Amygdala (tissue), 56 donors: ENCODE measurements at places on chromosomes 2 and 18.
A peak's percentile ranks its signal among the peaks of the same experiment; 100 is the strongest.

GRCh38 chr2:128276878-128277675 is 41.6 kb downstream of the HS6ST1 start:
- DNase-seq, result no peak

DNA sequence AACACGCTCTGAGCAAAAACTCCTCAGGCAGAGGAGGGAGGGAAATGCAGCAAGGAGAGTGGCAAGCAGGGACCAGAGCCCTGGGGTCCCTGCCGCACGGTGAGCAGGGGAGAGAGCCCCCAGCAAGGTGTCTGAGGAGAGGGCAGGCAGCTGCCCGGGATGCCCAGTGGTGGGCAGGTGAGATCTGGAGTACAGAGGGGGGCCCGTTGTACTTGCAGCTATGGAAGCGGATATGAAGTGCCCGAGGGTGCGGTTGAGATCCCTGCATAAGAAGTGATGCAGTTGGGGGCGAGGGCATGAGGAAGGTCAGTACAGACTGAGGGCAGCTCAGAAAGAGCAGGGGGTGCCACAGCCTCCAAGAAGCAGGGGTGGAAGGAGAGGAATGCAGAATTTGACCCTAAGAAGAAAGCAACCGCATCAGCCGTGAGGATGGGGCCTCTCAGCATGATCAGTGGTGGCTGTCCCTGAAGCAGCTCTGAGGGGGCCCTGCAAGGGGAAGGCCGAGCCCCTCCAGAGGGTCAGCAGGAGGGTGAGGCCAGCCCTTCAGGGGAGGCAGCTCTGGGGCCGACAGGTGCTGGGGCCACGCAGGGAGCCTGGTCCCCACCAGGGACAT is 29.4 kb downstream of the MTERF4 start:
- no peak for DNase-seq

DNA sequence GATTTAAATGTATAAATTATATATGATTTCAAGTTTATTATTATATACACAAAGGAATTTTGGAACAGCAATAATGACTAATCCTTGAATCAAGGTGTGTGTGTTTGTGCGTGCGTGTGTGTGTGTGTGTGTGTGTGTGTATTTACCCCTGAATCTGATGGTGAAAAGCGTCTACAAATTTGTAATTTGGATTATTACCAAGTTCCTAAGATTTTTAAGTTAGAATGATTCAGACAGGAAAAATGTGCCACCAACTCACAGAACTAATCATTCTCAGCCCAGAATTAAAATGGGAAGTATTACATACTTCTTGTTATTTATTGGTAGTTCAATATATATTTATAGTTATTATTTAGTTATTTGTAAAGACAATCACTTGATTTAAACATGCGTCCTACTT is 12.3 kb downstream of the CALCRL start:
- DNase-seq, result no peak

DNA sequence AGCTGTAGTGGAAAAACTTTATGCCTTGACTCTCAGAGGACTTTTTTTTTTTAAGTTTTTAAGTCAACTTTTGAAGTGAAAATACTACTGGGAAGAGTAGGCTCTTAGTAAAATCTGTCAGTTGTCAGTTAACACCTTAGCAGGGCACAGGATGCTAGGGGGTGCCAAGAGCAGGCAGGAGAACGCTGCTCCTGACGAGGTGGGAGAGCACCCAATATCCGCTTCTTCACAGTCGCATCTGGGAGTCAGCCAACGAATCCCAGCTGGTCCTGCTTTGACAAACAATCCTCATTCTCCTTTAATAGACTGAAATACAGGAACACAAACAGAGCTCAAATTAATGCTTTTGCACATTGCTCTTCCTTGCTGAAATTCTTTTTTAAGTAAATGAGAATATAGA is 709.5 kb upstream of the ACVR2A start:
- no peak for DNase-seq

- DNase-seq, result no peak
Observed at GRCh38 chr2:10316860-10317259, 14.2 kb downstream of the HPCAL1 start.

- no peak for DNase-seq
Observed at GRCh38 chr18:70636991-70637390, 348.1 kb downstream of the SOCS6 start.

- no peak for DNase-seq
Observed at GRCh38 chr2:164903951-164904350, 51.4 kb downstream of the SLC38A11 start.

DNA sequence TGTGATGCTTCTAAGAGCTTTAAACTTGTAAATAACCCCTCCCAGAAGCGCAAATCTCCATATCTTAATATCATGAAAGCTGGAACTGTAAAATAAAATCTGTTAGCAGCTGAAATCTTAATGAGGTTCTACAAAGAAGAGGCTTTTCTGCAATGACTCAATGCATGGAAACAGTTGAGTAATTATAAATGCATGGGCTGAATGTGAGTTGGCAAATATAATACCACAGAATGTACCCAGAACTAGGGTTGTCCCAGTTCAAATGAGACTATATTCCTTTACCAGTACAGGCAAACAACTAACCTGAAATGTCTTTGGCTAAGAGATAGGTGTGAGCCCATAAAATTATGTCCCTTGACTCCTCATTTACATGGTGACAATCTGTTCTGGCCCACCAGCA is 52.9 kb downstream of the SATB2 start:
- no peak for DNase-seq

- no peak for DNase-seq
Observed at GRCh38 chr2:200348897-200349563, 42.5 kb downstream of the SPATS2L start.

DNA sequence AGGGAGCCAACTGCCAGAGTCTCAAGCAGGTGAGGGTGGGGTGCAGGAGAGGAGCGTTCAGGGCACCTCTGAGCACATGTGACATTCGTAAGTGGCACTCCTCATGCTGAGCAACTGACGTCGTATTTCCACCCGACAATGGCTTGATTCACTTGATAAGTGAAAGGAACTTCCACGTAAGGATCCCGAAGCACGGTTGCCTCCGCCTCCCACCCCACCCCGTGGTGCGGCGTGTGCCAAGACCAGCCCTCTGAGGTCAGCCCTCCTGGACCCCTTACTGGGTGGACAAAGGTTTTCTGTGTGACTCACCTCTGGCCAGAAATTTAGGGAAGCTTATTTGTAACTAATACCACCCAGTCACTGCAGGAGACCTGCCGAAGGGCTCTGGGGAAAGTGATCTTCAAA is 59.9 kb downstream of the AGAP1 start:
- no peak for DNase-seq

GRCh38 chr2:219523031-219523671 is 8.9 kb downstream of the ASIC4 start:
- DNase-seq, result no peak

DNA sequence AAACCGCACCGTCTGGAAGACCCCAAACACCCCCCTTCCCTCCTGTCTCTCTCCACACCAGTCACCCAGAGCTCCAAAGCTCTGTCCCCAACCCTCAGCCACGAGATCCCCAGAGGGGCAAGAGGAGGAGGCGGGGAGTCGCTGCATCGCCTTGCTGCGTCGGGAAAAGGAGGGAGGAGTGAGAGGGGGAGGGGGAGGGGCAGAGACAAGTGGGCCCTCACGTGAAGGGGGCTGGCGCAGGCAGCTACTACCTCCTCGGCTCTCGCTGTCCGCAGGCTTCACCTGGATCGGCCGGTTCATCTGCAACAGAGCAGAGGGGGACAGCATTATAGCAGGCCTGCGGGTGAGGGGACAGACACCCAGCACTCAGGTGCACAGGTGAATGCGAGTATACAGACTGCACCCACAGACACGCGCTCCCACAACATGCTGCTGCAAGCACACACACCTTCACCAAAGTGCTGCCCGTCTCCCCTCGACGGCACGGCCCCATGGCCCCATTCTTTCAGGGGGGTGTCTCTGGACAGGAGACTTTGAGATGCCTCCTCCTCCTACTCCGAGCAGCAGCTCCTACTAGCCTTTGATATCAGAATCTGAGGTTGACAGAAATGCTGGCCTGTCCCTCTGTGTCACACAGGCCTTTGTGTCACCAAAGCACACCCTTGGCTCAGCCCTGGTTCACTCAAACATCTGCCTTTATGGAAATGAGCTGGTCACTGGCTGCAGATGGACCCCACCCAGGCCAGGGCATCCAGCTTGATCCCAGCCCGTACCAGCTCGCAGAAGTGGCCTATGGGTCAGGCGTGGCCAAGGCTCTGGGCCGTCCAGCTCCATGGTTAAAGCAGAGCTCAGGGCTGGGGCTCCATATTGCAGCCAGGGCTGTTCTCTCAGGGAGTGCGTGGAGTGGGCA is 243.8 kb downstream of the CELF4 start:
- DNase-seq, result no peak

DNA sequence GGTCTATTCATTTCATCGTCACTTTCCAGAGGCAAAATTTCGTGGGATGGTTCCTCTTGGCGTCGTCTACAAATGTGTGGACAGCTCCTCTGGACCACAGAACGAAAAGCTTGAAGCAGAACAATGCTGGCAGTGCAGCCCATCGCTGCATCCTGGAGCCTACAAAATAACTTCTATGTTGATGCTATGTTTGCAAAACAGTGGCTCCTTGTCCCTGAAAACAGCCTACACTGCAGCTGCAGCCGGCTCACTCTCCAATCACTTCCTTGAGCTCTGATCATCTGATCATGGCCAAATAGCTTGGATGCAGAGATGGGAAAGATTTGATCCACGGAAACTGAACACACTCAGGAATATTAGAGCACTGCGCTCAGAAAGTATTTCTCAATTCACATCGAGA is 60.0 kb downstream of the DOCK10 start:
- peak; percentile 42 for DNase-seq

DNA sequence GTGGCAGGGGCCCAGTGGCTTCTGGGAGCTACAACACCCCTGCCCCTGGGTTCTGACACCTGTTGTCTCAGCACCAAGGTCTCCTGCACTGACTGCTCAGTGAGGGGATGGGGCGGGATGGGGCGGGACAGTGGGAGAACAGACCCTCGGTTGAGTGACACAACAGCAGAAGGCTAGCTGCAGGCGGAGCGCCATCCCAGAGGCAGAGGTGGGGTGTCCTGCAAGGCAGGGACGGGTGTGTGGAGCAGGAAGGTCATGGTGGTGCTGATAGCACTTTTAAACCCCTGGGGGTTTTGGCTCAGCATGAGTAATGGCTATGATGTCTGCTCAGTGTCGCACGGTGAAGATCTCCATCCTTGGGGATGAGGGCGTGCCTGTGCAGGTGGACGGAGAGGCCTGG is 105.1 kb downstream of the DGKD start:
- DNase-seq, result no peak

GRCh38 chr2:68195096-68195495 is 37.4 kb downstream of the PNO1 start:
- DNase-seq, result no peak

- no peak for DNase-seq
Observed at GRCh38 chr18:76592981-76593381, 97.9 kb upstream of the ZNF516 start.

DNA sequence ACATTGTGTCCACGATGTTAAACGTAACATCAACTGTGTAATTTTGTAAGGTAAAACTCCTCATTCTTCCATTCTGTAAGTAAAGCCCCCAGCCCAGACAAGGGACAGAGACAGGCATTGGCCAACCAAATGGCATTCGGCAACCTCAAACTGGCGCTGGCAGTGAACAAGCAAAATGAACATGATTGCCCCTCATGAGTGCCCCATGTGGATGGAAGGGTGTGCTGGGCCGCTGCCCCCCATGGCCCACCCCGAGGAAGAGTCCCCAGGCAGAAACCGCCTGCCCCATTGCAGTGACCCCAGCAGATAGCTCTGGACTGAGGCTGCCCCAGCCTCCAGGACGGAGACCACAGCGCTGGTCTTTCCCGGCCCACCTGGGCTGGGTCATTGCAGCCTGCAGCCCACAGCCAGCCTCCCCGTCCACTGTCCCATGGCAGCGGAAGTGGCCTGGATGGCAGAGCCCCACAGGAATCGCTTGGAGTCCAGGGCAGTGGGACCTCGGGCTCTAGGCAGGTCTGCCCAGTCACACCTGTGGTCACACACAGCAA is 220.2 kb downstream of the HDAC4 start:
- no peak for DNase-seq

GRCh38 chr2:152173831-152174230 is 1.7 kb downstream of the STAM2 start:
- DNase-seq, result no peak

- no peak for DNase-seq
Observed at GRCh38 chr2:19356545-19357401, 1.6 kb downstream of the OSR1 start.

DNA sequence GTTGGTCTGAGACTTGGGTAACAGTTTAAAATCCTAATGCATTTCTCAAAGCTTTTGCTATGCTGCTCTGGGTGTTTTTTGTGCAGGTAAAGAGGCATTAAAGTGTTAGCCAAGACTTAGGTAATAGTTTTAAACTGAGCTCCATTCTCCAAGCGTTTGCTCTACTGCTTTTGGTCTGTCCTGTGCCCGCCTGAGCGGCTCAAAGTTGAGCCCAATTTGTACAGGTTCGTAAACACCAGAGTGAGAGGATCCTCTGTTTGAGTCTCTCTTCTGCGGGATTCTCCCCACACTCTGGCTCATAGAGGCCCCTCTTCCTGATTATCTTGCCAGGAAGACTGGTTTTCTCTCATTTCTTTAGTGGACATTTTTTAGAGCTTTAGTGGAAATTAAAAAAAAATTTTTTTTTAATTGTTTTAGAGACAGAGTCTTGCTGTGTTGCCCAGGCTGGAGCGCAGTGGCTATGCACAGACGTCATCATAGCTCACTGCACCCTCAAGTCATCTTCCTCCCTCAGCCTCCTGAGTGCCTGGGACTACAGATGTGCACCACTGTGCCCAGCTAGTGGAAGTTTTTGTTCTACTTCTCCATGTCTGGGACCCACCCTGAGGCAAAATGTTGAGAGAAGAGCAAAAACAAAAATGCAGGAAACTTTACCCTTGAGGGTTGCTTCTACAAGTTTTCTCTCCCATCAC is 16.6 kb downstream of the CCDC138 start:
- DNase-seq, result no peak

GRCh38 chr2:45746888-45747287 is 95.4 kb downstream of the PRKCE start:
- DNase-seq, result no peak

DNA sequence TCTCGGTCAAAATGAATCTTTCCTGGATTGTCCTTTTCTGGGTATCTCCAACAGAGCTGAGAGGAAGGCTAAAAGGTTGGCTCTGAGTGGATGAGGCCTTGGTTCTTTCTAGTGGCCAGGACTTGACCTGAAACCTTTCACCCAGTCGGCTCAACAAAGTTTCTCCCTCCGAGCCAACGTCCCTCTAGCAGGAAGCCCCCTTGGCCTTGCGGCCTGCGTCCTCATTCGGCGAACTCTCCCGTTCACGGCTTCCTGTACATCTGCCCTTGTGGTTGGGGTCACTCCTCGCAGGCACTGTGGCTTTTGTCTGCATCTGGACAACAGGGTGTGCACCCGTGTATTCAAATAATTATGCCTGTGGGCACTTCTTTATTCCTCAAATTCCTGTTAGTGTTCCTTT is 9.4 kb upstream of the SIX3 start:
- DNase-seq, result no peak

GRCh38 chr2:175057078-175057685 is 52.0 kb upstream of the CHN1 start:
- DNase-seq, result no peak
